ENCODE measurements at places on chromosomes 3 and 15. TPM values are rescaled to one million over a fixed set of nuclear protein-coding genes. Genes with fewer than 3 reads are reported as not detected.

Gene ABCF3
- total RNA-seq, result 70.2 TPM

Gene CYP11A1
- total RNA-seq, result 0.27 TPM

Gene EBLN2
- total RNA-seq, result 0.99 TPM

Gene DNAH12
- 0.16 TPM for total RNA-seq

Gene MUC20
- 4.7 TPM for total RNA-seq

Gene SPTSSB
- total RNA-seq, result 0.25 TPM

Gene NOX5
- total RNA-seq, result not detected

GRCh38 chr3:134605556-134605955 is 45.3 kb downstream of the KY start:
- H3K4me1 ChIP-seq, result peaks cover 20% of the 10 kb centered on the region
- H3K27me3 ChIP-seq, result no peaks in the 10 kb centered on the region
- no peak for DNase-seq
- H3K36me3 ChIP-seq, result no peaks in the 10 kb centered on the region
- H3K27ac ChIP-seq, result no peak overlapping the region

GRCh38 chr3:10228248-10228950 is 19.9 kb upstream of the TATDN2 start:
- no peaks in the 10 kb centered on the region for H3K36me3 ChIP-seq
- no peak overlapping the region for H3K4me3 ChIP-seq
- no peak for DNase-seq
- no peaks in the 10 kb centered on the region for H3K27me3 ChIP-seq
- peaks cover 7% of the 10 kb centered on the region for H3K4me1 ChIP-seq
- no peak overlapping the region for H3K27ac ChIP-seq

- no peak overlapping the region for H3K27ac ChIP-seq
- H3K4me3 ChIP-seq, result no peak overlapping the region
- H3K27me3 ChIP-seq, result peaks cover 4% of the 10 kb centered on the region
- DNase-seq, result no peak
- no peaks in the 10 kb centered on the region for H3K4me1 ChIP-seq
Observed at GRCh38 chr3:70582803-70583202, 270.4 kb upstream of the MDFIC2 start.

- H3K4me3 ChIP-seq, result no peak overlapping the region
- H3K27ac ChIP-seq, result peak overlapping the region; percentile 17
- no peaks in the 10 kb centered on the region for H3K27me3 ChIP-seq
- no peak for DNase-seq
- peaks cover 12% of the 10 kb centered on the region for H3K4me1 ChIP-seq
Observed at GRCh38 chr3:77190374-77190773, 150.5 kb downstream of the ROBO2 start.

- no peaks in the 10 kb centered on the region for H3K27me3 ChIP-seq
- no peak overlapping the region for H3K4me3 ChIP-seq
- peak; percentile 43 for DNase-seq
- peak overlapping the region; percentile 65 for H3K27ac ChIP-seq
- H3K4me1 ChIP-seq, result peaks cover 35% of the 10 kb centered on the region
Observed at GRCh38 chr3:52065264-52065756, 8.9 kb upstream of the DUSP7 start.

- peaks cover 90% of the 10 kb centered on the region for H3K4me1 ChIP-seq
- H3K27me3 ChIP-seq, result no peaks in the 10 kb centered on the region
- peaks cover 17% of the 10 kb centered on the region for H3K36me3 ChIP-seq
- peak overlapping the region; percentile 2 for H3K27ac ChIP-seq
- H3K4me3 ChIP-seq, result no peak overlapping the region
Observed at GRCh38 chr3:25460751-25461150, 32.7 kb downstream of the RARB start.

DNA sequence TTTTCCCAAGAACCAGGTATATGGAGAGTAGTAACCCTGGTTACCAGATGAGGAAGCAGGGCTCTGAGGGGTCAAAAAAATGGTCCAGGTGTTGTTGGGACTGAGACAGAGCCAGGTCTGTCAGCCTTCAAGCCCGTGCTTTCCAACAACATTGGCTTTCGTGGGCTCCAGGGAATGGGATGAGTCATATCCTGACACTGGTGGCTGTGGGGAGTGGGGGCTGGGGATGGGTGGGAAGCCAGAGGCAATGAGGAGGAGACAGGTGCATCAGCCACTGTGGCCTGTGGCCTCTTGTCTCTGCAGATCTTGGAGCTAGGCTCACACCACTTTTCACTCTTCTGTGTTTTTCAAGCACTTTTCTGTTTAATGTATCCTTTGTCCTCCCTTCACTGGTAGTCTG is 38.2 kb downstream of the CORO2B start:
- DNase-seq, result peak; percentile 24
- H3K4me1 ChIP-seq, result peaks cover 86% of the 10 kb centered on the region
- H3K36me3 ChIP-seq, result no peaks in the 10 kb centered on the region
- H3K27ac ChIP-seq, result peak overlapping the region; percentile 88
- H3K27me3 ChIP-seq, result no peaks in the 10 kb centered on the region

DNA sequence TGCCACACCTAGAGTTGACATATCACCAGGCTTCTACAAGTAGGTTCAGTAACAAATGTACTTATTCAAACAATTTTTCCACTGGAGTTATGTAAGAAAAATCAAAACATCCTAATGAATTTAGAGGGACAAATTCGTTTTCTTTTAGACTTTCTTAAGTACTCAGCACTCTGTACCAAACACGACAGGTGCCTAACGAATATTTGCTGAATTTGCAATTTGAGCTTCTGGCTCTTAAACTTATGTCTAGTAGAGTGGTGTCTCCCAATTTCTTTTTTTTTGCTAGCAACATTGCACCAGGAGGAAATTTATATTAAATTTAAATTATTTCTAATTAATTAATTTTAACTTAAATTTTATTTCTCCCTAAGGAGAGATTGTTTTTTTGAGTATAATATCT is 397.0 kb downstream of the CNTN3 start:
- H3K27me3 ChIP-seq, result no peaks in the 10 kb centered on the region
- no peak overlapping the region for H3K4me3 ChIP-seq
- H3K4me1 ChIP-seq, result no peaks in the 10 kb centered on the region
- DNase-seq, result no peak
- H3K36me3 ChIP-seq, result no peaks in the 10 kb centered on the region

DNA sequence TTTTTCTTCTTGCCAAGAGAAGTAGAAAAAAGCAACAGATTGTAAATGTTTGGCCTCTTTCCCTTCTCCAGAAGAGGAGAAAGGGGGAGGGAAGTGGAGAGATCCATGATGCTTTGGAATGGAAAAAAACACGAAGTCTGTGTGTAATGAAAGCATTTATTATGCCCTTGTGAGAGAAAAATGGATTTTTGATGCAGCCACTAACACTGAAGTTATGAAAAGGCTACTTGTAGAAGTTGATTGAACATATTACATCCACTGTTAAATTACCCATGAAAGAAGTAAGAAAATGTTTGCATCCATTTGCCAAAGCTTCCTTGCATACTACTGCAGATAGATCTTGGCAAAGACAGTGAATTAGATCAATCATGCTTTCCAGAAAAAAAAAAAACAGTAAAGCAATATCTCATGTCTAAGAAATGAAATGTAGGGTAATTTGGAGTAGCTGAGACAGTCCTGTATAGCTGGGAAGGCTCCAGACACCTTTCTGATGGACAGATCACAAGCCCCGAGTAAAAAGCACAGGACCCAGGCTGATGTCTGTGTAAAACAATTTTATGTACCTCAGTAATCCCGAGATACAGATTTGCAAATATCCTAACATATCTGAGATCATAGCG is 295.5 kb downstream of the PLOD2 start:
- no peak overlapping the region for H3K4me3 ChIP-seq
- H3K27ac ChIP-seq, result no peak overlapping the region
- no peaks in the 10 kb centered on the region for H3K36me3 ChIP-seq
- DNase-seq, result no peak

DNA sequence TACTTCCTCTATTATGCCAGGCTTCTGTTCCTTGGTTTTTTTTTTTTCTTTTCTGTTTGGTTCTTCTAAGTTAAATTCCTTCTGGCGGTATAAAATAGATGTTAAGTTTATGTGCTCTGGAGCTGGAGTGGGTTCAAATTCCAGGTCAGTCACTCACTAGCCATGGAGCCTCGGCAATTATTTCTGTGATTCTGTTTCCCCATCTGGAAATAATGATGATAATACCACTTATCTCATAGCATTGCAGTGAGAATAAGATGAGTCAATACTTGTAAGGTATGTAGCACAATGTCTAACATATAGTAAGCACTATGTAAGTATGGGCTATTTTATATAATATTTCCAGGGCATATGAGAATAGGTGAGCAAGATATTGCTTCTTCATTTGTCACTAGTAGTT is 33.2 kb upstream of the ZDHHC23 start:
- no peak for DNase-seq
- H3K4me1 ChIP-seq, result no peaks in the 10 kb centered on the region
- no peak overlapping the region for H3K4me3 ChIP-seq
- no peak overlapping the region for H3K27ac ChIP-seq
- H3K27me3 ChIP-seq, result no peaks in the 10 kb centered on the region

GRCh38 chr15:32642667-32643435 is 1.3 kb downstream of the SCG5 start:
- DNase-seq, result no peak
- H3K4me3 ChIP-seq, result no peak overlapping the region
- H3K4me1 ChIP-seq, result no peaks in the 10 kb centered on the region

- H3K27me3 ChIP-seq, result no peaks in the 10 kb centered on the region
- no peaks in the 10 kb centered on the region for H3K36me3 ChIP-seq
- H3K4me1 ChIP-seq, result peaks cover 46% of the 10 kb centered on the region
- peak overlapping the region; percentile 12 for H3K27ac ChIP-seq
- peak; percentile 70 for DNase-seq
- no peak overlapping the region for H3K4me3 ChIP-seq
Observed at GRCh38 chr3:100068826-100069225, 45.5 kb downstream of the FILIP1L start.

- DNase-seq, result no peak
- no peak overlapping the region for H3K27ac ChIP-seq
- peaks cover 32% of the 10 kb centered on the region for H3K36me3 ChIP-seq
- H3K4me3 ChIP-seq, result no peak overlapping the region
- no peaks in the 10 kb centered on the region for H3K27me3 ChIP-seq
Observed at GRCh38 chr3:111936191-111936841, 42.5 kb upstream of the ABHD10 start.

- H3K27me3 ChIP-seq, result peaks cover 7% of the 10 kb centered on the region
- H3K27ac ChIP-seq, result no peak overlapping the region
- no peaks in the 10 kb centered on the region for H3K4me1 ChIP-seq
Observed at GRCh38 chr3:2976796-2977195, 133.4 kb downstream of the IL5RA start.

GRCh38 chr15:93826293-93826692 is 405.1 kb upstream of the MCTP2 start:
- H3K4me1 ChIP-seq, result no peaks in the 10 kb centered on the region
- no peak overlapping the region for H3K4me3 ChIP-seq
- peak overlapping the region; percentile 54 for H3K27ac ChIP-seq
- H3K36me3 ChIP-seq, result no peaks in the 10 kb centered on the region

DNA sequence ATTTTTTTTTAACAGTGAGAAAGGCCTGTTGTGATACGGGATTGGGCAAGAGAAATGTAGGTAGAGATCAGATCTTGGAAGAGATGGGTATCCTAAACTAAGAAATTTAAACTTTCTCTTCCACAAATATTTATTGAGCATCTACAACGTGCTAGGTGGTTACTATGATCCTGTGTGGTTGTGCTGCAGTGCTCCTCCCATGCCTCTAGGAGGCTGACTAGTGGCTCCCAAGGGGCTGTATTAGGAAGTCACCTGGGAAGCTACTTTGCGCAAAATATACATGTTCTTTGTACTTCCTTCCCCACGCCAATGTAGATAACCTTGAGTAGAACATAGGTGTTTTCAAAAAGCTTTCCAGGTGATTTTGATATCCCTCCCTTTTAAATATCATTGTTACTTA is 27.2 kb downstream of the USP3 start:
- no peak overlapping the region for H3K4me3 ChIP-seq
- peaks cover 24% of the 10 kb centered on the region for H3K4me1 ChIP-seq
- no peak overlapping the region for H3K27ac ChIP-seq
- no peak for DNase-seq

DNA sequence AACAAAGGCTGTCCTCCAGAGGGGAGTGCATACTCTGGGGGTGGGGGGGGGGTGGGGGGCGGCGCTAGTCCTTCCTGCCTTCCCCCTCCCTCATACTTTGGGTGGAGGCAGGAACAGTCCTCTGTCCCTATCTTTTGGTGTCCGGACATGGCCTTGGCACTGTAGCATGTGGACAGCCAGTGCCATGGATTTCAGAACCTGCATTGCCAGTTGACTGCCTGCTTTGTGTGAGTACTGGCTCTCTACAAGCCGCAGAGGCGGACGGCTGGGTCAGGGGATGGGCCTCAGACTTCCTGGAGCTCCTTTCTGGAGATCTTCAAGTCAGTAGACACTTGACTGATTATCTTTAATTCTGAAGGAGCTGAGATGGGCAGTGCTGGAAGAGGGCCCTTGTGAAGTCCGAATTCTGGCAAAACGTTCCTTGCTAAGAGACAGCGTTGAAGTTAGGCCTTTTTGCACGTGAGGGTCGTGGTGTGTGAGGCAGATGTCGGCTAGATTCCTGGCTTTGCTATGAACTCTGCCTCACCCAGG is 2.5 kb downstream of the CLDN11 start:
- H3K4me3 ChIP-seq, result peak overlapping the region; percentile 70
- DNase-seq, result peak; percentile 21
- no peaks in the 10 kb centered on the region for H3K36me3 ChIP-seq
- H3K27ac ChIP-seq, result peak overlapping the region; percentile 70

DNA sequence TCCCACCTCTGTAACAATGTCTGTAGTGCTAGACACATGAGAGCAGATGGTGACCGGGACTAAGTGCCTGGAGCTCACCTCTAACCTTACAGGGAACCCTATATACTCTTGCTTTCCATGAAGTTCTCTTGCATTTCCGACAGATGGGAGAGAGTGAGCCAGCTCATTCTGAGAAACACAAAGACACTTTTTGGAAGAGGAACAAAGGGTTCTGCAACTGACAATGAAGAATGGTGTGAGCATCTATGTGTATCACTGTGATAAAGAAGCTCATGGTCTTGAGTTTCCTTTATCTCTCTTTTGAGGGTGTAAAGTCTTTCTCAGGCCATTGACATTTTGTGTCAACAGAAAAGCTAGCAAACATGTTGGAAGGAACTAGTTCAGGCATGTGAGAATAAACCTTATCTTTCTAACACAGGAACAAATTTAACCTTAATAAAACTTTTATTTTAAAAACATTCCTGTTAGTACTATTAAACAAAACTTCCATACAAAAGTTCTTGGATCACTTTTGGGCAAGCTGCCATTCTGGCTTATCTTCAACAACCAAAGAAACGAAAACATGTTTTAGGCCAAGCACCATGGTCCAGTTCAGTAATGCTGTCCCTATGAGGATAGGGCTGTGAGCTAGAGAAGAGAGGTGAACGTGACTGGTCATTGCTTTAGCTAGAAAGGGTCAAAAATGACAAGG is 142.7 kb downstream of the THRB start:
- H3K27me3 ChIP-seq, result no peaks in the 10 kb centered on the region
- peak overlapping the region; percentile 59 for H3K27ac ChIP-seq
- DNase-seq, result no peak
- peaks cover 24% of the 10 kb centered on the region for H3K4me1 ChIP-seq
- no peaks in the 10 kb centered on the region for H3K36me3 ChIP-seq
